Left cardiac atrium (tissue), 4 donors: ENCODE measurements at places on chromosomes 13 and 19. TPM values are rescaled to one million over a fixed set of nuclear protein-coding genes. Genes with fewer than 3 reads are reported as not detected.

DNA sequence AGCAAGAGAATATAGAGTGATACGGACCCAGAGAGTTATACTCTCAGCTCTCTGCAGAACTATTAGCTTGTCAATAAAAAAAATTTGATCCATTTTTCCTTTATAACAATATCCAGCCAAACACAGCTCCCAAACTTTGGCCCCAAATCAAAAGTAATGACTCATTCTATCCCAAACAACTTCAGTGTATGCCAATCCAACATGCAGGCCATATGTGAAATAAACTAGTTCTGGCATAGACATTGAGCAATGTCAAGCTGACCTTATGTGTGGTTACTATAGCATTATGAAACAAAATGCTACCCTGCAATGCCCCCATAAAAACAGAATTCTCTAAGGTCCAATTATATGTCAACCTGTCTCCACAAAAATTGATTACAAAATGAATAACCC lies 209.5 kb downstream of the DNAJC15 start:
- DNase-seq, result no peak

AXL gene
- 31.8 TPM for total RNA-seq

CBY2 gene
- not detected for total RNA-seq

SIGLEC5 gene
- 0.71 TPM for total RNA-seq

BRSK1 gene
- 19.5 TPM for total RNA-seq
